ENCODE measurements at places on chromosomes 5 and 9.

- DNase-seq = no peak
Measured at GRCh38 chr5:119078071-119078846, 7.4 kb downstream of the DMXL1 start.

DNA sequence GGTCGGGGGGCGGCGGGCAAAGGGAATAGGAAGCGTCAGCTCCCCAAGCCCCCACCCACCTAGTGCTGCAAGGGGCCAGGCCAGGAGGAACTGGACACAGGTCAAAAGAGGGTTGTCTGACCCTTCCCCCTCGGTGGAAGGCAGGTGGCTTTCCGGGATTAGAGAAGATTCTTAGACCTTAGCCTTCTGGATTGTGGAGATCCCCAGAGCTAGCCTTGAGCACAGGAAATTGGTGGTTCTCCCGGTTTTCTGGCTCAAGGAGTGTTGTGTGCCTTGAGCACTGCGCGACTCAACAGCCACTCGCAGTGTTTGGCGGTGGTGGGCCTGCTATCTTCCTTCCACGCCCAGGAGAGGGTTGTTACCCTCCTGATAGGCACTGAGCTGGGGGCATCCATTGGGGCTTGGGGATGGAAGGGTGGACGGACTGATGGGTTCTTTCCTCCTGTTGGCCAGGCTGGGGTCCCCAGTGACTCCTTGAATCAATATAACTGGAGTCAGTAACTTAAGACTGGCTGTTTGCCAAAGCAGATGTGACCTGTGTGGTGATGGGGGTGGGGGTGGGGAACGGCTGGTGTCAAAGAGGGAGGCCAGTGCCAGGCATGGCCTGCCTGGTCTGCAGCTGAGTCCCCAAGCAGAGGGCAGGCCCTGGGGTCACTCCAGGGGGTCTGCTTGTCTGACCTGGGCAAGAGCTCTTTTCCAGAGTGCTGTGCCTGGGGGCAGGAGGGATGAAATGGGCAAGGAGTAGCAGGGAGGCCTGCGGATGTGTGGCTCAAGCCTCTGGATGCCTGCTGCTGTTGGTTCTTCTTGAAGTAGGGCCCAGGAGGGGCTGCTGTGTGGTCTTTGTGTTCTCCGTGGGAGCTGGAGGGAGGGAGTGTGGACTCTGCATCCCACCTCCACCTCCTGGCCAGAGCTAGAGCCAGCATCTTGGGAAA is 2.1 kb downstream of the FGF18 start:
- no peak for DNase-seq

DNA sequence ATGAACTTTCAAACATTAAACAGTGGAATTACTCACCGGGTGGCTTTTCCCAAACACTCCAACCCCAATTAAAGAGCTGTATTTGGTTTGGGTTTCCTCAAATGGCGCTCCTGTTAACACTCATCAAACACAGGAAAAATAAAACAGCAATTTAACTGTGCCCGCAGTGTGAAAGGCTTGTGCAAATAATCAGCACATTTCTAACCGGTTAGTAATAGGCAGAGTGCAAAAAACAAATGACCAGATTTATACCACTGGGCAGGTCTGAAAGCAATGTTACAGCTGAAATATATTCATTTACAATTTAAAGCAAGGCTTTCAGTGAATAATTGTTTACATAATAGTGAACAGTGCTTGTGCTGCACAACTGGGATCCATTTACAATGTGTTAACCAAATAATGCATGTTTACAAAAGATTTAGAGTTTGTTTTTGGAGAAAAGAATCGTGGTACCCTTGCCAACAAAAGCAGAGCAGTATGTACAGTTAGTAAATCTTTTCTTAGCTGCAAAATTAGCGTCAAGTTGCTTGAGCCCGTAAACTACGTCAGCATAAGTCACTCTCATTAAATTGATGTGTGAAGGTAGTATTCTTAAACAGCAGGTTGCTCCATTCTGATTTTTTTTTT is 662.9 kb upstream of the ZNF608 start:
- DNase-seq = no peak

DNA sequence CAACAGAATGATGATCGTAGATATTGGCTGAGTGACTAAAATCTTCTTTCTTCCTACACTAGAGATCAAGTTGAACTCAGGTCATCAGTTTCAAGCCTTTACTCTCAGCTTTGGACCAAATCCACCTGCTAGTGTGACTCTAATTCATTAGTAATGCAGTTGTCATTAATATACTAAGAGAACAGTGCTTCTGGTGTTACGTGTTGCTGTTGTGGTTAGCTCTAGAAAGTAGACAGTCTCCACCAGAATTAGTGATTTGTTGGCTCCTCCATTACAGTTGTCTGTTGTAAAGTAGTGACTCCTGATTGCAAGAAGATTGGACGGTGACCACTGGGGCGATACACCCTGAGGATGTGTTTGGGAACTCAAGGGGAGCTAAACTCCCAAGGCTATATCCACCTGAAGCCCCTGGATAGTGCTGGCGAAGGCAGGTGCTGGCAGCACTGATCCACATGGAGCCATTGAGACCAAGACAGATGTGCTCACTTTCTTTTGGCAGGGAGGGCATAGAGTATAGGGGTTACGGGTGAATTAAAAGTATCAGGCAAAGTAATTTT is 3.1 kb downstream of the CAMK4 start:
- no peak for DNase-seq

GRCh38 chr5:96721351-96721977 is 59.3 kb downstream of the CAST start:
- no peak for DNase-seq

Measured in NCI-H446 treated with DMSO at 0.1 percent for 48 hours (cell line).